CD4-positive, alpha-beta T cell treated with Interleukin-4 for 4 hours (primary cell): ENCODE measurements at places on chromosomes 3 and 15.

GRCh38 chr3:127610105-127610504, 11.9 kb downstream of the MCM2 start:
- DNase-seq: no peak

DNA sequence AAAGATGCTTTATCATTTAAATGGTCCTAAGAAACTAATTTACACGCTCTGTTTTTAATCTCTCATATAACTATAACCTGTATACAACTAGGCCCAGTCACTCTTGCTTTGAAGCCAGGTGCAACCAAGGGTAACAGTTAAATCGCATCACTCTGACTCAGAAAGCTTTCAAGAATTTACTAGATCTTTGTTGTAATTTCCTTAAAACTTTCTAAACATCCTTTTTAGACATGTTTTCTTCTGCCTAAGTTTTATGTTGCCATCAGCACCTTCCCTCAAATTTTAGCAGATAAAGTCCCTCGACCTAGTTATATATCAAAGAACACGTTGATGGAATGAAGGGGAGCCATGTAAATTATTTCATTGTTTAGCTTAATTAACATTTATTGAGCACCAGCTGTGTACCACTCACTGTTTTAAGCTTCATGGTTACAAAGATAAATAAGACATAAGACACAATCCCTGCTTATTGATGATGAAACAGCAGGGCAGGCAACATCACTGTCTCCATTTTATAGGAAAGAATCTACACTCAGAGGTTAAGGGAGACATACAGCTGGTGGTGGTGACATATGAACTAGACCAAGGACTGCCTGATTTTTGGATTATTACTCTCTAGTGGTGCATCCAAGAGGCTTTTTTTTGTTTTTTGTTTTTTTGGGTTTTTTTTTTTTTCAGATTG, 101.0 kb downstream of the CD200R1L start:
- DNase-seq: no peak

DNA sequence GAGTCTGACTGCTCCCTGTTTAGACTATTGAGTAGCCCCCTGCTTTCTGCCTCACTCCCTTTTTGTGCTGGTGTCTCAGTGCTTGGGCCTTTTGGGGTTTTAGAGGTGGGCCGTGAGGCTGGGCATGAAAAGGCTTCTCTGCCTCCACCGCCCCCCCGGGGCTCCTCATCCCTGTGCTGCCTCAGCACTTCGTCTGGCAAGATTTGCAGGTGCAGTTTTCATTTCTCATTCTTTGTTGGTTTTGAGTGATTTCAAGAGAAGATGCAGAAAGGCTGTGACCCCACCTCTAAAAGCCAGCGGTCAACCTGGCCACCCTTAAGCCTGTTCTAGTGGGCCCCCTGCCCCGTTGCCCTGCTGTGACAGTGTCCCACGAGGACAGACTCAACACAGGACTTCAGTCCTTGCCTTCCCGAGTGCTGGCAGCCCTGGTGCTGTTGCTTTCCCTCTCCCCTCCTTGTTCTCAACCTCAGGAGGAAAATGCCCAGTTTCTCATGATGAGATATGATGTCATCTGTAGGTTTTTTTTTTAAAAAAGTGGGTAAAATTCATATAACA, 38.0 kb downstream of the APBA2 start:
- no peak for DNase-seq

DNA sequence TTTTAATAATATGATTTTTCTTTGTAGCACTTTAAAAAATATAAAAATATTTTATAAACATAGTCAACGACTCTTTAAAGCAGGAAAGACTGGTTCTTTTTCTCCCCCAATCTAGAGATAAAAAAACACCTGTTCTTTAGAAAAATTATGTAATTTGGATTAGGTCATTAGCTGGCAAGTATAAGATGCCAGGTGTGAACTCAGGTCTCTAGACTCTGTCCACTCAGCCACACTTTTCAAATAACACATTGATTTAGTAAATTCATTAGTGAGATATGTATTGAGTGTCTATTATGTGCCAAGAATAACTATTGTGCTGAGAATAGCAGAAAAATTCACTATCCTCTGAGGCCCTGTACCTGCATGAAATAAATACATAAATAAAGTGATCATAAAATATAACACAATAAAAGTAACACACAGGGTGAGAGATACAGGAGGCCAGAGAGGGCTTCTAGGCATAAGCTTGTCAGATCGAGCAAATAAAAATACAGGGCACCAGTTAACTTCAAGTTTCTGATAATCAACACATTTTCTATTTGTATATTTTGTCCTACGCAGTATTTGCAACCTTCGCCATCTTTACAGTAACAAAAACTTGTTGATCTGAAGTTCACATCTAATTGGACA, 867.1 kb upstream of the GBE1 start:
- DNase-seq: no peak

GRCh38 chr3:23822559-23822958, 16.8 kb downstream of the UBE2E1 start:
- no peak for DNase-seq

DNA sequence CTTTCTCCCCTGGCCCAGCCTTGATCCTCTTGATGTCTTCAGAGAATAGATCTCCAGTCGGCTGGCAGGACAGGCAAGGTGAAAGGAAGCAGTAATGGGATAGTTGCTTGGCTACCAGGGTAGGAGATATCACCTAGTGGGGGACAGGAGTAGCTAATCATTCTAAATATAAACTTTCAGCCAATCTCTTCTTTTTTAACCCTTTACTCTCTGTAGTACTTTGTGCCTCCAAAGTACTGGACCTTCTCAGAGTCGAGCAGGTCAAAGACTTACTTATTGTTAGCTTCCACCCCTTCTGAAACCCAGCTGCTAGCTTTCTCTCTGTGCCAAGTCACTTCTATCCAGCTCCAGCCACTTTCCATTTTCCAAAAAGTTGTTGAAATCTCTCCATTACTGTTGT, 43.4 kb upstream of the FILIP1L start:
- no peak for DNase-seq

DNA sequence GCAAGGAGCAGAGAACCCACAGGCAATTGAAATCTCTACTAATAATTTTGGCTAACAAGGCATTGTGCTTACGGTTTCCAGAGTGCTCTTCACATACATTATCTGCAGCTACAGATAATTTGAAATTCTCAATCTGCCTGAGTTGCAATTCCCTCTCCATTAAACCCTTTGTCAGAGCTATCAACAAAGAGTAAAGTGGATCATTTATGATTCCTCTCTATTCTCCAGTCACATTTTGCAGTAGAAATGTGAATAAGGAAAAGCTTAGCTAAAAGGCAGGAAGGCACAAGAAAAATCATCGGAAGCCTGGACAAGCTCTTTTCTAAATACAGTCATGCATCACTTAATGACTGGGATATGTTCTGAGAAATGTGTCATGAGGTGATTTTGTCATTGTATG, 49.6 kb downstream of the FAM98B start:
- DNase-seq: no peak

DNA sequence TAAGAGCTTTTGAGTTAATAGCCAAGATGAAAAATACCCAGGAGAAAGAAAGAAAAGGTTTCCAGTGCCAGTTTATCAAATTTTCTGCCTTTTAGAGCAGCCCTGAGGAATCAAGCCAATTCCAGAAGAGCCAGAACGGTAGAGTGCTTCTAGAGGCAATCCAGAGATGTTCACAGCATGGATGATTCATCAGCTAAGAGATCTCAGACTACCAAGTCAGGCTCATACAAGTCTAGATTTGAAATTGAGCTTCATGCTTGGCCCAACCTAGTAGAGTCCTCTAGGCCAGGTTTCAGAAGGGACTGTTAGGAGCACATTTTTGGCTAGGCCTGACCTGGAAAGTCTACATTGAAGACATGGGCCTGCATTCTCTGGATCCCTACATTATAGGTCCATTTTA, 15.5 kb downstream of the WDR48 start:
- DNase-seq: no peak

- no peak for DNase-seq
Measured at GRCh38 chr3:187567021-187567420, 103.2 kb downstream of the SST start.

GRCh38 chr3:185153171-185153771, 411 bp upstream of the C3orf70 start:
- DNase-seq: no peak

- DNase-seq: no peak
Measured at GRCh38 chr15:47731230-47731629, 13.9 kb downstream of the SEMA6D start.

- no peak for DNase-seq
Measured at GRCh38 chr3:44055951-44056350, 185.7 kb upstream of the TOPAZ1 start.

DNA sequence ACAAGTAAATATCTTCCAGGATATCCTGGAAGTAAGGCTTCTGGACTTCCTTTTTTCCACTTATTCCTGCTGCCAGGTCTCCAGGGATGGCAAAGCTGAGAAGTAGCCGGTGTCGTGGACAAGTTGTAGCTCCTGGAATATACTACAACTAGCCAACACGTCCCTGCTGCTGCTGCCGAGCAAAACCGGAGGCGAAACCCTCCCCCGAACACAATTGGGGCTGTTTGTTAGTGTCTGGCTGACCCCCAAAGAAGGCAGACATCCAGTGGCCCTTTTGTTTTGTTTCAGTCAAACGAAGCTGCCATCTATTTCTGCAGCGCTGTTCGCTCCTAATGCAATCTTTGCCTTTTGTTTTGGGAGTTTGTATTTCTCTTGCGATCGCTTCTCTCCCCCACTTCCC, 45.3 kb upstream of the EIF5A2 start:
- DNase-seq: no peak

GRCh38 chr3:187802928-187803259, 57.6 kb upstream of the BCL6 start:
- peak; percentile 56 for DNase-seq

DNA sequence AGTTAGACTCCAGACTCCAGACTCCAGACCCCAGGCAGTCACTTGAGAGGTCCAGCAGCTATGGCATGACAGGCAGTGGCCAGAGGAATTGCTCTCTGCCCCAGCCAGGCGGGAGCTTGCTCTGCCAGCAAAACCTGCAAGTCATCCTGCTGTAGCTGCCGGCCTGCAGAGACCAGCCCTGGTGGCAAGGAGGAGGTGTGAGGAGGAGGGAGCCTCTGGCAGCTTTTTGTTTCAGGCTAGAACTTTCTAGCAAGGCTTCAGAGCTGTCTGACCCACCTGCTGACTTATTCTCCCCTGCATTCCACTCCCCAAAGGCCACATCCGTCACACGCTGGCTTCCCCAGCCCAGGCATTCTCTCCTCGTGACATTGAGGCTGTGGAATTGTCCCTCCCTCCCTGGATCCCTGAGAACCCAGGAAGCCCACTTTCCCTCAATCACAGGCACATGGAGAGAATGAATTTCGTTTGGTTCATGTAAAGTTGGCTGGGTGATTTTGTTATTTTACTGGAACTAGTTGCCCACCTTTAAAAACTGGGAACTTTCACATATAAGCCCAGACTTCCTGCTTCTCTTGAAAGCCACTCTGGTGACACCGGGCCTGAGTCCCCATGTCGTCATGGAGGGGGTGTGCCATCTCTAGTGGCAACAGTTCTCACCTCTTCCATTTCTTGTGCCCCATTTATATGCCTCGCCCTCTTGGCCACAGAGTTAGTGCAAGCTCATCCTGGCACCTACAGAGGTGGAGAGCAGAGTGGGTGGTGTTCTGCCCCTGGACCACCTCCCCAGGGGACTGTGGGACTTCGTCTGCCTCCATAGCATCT, 82.7 kb downstream of the ABHD5 start:
- no peak for DNase-seq

DNA sequence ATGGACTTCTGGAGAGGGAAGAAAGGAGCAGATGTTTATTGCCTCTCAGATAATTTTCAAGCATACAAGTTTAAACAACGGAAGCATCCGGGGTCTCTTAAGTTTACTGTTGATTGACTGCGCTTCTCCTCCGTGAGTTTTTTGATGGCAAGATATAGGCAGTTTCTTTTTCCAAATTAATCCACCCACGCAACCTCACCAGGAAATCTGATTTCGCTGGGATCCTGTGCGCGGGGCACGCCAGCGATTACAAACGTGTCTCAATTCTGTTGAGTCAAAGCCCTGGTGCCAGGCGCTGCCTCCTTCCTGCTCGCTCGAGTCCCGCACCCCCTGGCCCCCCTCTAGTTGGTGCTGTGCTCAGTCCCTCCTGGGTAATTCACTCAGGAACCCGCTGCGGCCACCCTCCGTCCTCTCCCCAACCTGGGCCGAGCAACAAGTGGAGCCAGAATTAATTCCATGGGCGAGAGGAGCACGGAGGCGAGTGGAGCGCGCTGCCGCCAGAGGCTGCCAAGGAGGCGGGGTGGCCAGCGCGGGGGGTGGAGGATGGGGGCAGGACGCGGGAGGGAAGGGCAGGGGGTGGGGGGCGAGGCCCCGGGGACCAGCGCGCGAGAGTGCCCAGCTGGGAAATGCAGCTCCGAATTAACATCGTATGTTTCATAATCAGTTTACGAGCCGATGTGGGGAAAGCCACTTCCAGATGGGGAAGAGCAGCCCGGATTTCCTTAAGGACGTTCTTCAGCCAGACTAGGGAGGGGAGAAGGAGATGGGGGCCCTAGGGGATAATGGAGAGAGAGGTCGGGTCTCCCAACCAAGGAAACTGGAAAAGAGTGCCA, 6.0 kb downstream of the WNT5A start:
- DNase-seq: no peak

DNA sequence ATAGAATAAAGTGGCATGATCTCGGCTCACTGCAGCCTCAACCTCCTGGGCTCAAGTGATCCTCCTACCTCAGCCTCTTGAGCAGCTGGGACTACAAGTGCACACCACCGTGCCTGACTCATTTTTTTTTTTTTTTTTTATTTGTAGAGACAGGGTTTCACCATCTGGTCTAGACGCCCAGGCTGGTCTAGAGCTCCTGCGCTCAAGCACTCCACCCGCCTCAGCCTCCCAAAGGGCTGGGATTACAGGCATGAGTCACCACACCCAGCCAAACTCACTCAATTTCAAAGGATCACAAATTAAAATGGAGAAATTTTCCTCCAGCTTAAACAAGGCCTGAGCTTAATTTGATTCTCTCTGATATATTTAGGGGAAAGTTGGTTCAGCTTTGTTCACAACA, 27.3 kb upstream of the NMB start:
- no peak for DNase-seq

DNA sequence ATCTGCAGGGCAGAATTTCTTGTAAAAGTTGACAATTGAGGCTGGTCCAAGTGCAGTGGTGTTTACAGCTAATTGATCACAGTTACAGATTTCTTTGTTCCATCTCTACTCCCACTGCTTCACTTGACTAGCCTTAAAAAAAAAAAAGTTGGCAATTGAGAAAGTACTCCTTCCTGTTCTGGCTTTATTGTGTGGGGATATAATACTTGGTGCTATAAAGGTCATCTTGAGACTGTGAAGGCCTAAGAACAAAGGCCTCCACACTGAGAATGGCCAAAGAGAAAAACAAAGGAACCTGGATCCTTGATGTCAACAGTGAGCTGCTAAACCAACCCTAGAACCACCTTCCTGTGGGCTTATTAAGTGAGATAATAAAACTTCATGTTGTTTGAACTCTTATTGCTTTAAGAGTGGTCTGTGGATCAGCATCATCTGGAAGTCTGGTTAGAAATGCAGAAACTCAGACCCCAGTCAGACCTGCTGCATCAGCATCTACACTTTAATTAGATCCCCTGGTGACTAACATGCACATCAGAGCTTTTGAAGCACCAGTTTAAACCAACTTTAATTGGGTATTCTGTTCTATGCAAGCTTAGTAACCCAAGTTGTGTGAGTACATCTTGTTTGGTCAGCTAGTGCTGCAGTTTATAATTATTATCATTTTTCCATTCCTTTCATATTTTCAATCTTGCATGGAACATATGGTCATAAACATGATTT, 55.2 kb downstream of the TMOD3 start:
- DNase-seq: no peak

- DNase-seq: no peak
Measured at GRCh38 chr15:58221591-58222241, 83.5 kb downstream of the AQP9 start.

GRCh38 chr3:52346623-52347530, 30.8 kb downstream of the DNAH1 start:
- no peak for DNase-seq

- DNase-seq: no peak
Measured at GRCh38 chr15:41895491-41895890, 1.6 kb upstream of the SPTBN5 start.
